ENCODE measurements at places on chromosomes 2 and 18. TPM values are rescaled to one million over a fixed set of nuclear protein-coding genes. Genes with fewer than 3 reads are reported as not detected.

DNA sequence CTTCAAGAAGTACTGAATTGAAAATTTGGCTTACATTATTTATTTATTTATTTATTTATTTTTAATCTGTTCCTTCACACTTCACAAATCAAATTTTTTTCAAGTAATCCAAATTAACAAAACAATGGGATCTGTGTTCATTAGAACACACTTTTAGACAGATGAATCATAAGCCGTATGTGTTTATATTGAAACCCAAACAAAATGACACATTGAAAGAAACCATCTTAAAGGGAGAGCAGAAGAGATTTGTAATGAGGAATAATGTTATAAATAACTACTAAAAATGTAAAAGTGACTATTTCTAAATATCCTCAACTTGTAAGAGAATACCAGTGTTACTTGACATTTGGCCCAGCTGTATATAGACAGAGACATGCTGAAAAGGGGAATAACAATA lies 991.0 kb upstream of the CHAC2 start:
- no peak for DNase-seq

GRCh38 chr2:60306267-60306861 lies 247.1 kb downstream of the BCL11A start:
- no peak for DNase-seq

DNA sequence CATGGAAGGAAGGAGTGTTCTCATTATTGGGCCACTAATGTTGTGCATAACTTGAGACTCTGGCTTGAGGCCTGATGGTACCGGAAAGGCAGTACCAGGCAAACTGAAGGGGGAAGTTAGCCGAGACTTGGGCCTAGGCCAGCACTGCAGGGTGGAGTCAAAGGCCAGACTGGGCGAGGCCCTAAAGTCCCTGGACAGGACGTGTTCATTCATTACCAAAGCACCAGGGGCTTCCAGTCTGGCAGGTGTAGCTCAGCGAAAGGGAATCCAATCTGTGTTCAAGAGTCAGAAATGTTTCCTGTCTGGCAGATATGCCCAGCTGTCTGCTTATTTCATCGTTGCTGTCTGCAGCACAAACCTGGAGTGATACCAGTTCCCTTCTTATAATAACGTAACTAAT lies 4.7 kb upstream of the ITSN2 start:
- peak; percentile 61 for DNase-seq

GRCh38 chr2:202133200-202133908 lies 60.3 kb downstream of the KIAA2012 start:
- no peak for DNase-seq

DNA sequence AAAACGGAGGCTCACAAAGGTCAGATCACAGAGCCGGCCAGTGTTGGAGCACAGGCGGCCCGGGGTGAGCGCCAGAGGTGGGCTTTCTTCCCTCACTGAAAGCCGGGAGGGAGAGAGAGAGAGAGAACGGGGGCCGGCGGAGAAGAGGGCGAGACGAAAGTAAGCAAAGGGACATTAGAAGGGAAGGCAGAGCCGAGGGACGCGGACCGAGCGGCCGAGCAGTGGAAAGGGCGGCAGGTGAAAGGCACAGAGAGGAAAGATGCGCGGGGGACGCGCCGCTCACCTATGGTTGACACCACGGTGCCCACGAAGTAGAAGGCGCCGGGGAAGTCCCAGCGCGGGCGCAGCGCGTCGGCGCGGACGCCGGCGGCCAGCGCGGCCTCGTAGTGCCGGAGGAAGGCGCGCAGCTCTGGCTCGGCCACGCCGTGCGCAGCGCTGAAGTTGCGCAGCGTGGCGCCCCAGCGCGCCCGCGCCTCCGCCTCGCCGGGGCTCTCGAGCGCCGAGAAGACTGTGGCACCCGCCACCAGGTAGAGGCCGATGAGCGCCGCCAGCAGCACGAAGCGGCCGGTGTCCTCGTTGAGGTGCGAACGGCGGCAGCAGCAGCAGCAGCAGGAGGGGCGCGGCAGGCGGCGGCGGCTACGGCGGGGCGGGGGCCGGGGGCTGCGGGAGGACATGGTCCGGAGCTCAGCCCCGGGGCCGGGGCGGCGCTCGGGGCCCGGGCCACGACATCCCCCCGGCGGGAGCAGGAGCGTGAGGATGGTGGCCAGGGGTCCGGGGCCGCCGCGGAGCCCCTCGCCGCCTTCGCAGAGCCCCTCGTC lies 166.9 kb downstream of the MSH2 start:
- DNase-seq: peak; percentile 5

GRCh38 chr2:45102579-45103117 lies 93.4 kb upstream of the SIX2 start:
- no peak for DNase-seq

DNA sequence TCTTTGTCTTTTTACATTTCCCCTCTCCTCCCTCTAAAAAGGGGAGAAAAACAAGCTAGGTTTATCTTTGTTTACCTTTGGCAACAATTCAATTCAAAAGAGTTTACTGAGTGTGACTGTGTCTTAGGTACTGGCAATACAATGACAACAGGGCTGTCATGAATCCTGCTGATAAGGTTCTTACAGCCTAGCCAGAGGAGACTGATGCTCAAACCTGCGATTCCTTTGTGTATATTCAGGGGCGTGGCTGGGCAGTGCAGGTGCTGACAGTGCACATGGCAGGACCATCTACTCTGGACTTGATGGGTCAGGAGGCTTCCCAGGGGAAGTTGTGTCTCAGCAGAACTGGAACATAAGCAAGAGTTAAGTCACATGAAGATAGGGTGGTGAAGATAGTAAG lies 23.2 kb upstream of the TTN start:
- no peak for DNase-seq

- no peak for DNase-seq
Observed at GRCh38 chr2:218516614-218517013, 51.5 kb downstream of the USP37 start.

GRCh38 chr18:12036201-12036751 lies 55.0 kb downstream of the IMPA2 start:
- no peak for DNase-seq

GRCh38 chr2:65528241-65528574 lies 95.8 kb upstream of the SPRED2 start:
- no peak for DNase-seq

DNA sequence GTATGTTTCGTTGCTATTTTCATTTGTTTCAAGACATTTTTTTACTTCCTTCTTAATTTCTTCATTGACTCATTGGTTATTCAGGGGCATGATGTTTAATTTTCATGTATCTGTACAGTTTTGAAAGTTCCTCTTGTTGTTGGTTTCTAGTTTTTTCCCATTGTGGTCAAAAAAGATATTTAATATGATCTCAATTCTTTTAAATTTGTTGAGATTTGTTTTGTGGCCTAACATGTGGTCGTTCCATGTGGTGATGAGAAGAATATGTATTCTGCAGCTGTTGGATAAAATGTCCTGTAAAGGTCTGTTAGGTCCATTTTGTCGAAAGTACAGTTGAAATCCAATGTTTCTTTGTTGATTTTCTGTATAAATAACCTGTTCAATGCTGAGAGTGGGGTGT lies 110.3 kb upstream of the MAP4K4 start:
- no peak for DNase-seq

DNA sequence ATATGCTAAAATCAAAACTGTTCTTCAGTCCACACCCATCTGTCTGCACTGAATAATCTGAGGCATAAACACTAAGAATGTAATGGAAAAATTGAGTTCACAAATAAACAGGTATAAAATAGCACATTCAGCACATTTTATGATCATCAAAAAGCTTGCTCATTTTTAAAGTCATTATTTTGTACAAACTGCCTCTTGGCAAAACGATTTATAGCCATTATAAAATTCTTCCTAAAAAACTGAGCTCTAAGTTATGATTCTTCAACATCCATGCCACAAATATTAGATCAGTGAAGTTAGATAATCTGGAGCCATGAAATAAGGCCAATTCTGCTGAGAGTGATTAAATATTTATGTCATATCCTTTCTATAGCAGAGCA lies 233.5 kb downstream of the DYM start:
- DNase-seq: no peak

DNA sequence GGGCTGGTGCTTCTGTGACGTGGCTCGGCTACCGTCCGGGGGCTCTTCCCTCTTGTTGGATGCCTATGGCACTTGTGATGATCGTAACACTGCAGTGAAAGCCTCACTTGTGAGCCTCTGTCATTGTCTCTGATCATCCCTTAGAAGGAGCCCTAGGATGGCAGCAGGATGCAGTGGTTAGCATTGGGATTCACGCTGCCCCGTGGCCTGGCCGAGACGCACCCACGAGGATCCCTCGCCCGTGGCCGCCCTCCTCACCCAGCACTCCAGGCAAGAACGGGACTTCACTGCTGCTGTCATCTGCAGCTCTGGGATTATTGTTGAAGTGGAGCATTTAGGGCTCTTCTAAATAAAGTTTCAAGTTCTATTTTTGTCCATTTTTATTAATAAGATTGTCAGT lies 46.8 kb upstream of the CTDP1 start:
- DNase-seq: no peak

DNA sequence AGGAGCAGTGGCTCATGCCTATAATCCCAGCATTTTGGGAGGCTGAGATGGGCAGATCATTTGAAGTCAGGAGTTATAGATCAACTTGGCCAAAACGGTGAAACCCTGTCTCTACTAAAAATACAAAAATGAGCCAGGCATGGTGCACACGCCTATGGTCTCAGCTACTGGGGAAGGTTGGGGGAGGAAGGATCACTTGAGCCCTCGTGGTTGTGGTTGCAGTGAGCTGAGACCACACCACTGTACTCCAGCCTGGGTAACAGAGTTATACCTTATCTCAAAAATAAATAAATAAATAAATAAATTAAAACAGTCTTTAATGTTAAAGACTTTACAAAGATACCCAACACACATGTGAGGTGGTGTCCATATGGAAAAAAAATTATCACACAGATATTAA lies 134.0 kb downstream of the C2orf74 start:
- DNase-seq: no peak

GRCh38 chr18:40388121-40388520 lies 1566.9 kb upstream of the PIK3C3 start:
- DNase-seq: no peak

- no peak for DNase-seq
Observed at GRCh38 chr18:13284330-13285027, 65.9 kb downstream of the LDLRAD4 start.

GRCh38 chr2:165793779-165794535 lies at the start of gene GALNT3:
Gene GALNT3, minus strand, starts transcription at chr2:165794247. Its CDS starts 23,547 bp downstream, at chr2:165770700.
- DNase-seq: peak; percentile 18

The LOXHD1 gene
- total RNA-seq: not detected

The NAT8 gene
- total RNA-seq: not detected

The TTN gene
- under 0.01 TPM for total RNA-seq

The TUBA3D gene
- not detected for total RNA-seq

The ANKRD23 gene
- 1.7 TPM for total RNA-seq

The MYO1B gene
- 123 TPM for total RNA-seq

The POU3F3 gene
- total RNA-seq: not detected

The FRZB gene
- total RNA-seq: not detected

The VSNL1 gene
- total RNA-seq: 30.3 TPM

The SPDYA gene
- not detected for total RNA-seq

The KCNS3 gene
- 5.2 TPM for total RNA-seq

The TUBB8B gene
- not detected for total RNA-seq
